Stimulated activated CD4-positive, alpha-beta T cell treated with anti-CD3 and anti-CD28 coated beads, Interleukin-2, amount 100 ng/mL, for 48 hours (primary cell): ENCODE measurements at places on chromosomes 3 and 15.

DNA sequence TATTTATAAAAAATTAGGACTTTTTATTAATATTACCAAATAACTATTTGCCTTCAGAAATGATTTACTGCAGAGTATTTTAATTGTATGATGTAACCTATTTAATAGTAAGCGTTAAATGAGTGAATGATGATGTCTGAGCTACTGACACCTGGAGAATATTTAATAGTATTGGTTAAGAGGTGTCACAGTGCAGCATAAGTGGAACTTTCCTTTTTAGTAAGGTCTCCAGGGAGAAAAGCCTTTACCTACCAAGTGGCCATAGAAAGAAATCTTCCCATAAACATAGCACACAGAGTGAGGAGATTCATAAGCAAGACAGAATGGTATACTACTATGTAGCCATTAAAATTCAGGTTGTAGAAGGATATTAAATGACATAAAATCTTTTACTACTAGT, 441.7 kb downstream of the TBL1XR1 start:
- no peak for DNase-seq

DNA sequence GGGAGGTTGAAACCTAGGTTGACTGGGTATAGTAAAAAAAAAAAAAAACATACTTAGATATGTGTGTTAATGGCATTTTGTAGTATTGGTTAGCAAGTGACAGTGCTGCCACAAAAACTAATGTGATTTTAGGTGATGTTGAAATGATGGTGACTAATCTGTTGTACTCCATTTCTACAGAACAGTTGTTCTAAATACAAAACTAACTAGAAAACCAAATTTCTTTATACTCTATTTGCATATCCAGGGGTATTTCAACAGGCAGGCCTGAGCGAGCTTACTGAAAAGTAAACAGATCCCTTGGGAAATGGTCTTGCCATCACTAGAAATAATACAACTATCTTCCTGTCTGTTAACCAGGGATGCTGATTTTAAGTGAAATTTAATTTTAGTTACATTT, 20.5 kb downstream of the TSC22D2 start:
- DNase-seq: no peak

- DNase-seq: no peak
Observed at GRCh38 chr15:48875241-48875960, 2.5 kb upstream of the EID1 start.

DNA sequence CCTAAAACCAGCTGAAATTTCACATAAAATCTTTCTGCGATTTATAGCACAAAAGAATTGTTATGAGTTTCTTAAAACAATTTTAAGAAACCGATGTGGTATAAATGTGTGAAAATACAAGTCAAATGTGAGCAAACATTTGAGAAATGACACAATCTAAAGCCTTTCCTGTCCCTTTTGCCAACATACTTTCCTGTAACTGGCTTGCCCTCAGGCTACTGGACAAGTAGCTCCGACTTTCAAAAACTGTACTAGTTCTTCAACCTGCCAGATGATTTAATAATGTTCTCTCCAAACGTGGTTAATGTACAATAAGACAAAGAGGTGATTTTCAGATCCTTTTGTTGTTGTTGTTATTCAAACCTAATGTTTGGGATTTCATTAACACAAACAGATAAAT, 105.9 kb upstream of the ARHGEF26 start:
- no peak for DNase-seq

DNA sequence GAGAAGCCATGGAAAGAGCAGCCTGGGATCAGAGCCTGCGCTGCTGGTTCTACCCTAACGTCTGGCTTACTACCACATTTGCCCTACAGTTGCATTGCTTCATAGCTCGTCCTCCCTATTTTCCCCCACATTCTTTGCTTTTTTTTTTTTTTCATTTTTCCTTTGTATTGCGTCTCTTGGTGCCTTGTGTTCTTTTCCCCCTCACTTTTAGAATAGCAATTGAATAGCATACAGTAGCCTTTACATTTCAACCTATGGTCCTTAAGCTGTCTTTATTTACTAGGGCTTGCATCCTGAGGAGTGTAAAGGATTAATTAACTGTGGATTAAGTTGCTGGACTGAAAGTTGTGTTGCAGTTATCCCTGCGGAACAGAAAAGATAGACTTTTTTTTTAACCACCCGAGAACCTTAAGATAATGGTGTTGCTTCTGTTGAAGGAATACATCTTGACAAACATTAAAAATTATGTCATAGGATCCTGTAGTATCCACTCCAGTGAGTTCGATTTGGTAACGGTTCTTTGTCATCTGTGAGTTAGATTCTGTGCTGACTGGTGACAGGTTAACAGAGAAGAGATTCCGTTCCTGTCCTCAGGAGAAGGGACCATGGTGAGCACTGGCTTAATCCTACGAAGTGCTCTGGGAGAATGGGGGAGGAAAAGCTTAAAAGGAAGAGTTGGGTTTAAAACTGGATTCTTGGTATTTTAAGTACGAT, 417.4 kb upstream of the NAALADL2 start:
- no peak for DNase-seq
